NCI-H2081 treated with DMSO at 0.1 percent for 48 hours (cell line): ENCODE measurements at places on chromosomes 5 and 9.

DNA sequence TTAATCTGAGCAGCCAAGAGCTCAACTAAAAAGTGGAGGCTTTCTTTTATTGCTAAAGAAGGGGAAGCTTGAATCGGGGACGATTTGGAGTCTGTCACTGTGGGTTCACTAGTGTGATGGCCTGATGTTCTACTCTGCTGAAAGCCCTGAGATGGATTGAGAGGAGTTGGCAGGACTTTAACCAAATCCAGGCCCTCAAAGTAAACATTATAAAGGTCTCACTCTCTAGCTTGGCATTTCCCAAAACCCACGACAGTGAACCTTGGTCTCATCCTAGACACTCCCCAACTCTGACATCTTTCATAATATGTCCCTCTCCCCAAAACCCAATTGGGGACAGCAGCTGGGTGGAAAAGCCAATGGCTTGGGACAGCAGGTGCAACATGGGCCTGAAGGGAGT, 32.7 kb downstream of the TMOD1 start:
- no peak for DNase-seq

GRCh38 chr5:82422751-82423181, 144.6 kb upstream of the RPS23 start:
- no peak for DNase-seq

DNA sequence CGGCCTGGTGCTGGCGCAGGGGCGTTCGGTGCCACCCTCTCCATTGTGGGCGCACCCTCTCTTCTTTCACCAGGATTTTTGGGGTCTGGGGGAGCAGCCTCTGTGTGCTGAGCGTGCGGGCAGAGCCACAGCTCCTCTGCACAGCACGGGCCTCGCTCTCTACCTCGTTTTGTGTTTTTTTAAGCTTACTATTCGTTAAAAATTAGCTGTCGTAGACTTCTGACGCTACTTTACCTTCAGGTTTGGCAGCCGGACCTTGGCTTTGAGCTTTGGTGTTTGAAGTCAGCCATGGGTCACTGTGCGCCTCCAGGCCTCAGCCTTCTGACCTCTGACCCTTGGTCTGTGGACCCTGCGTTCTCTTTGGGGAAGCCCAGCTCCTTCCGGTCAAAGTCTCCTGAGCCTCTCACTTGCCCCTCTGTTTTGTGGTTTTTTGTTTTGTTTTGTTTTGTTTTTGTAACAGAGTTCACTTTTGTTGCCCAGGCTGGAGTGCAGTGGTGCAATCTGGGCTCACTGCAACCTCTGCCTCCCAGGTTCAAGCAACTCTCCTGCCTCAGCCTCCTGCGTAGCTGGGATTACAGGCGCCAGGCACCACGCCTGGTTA, 88.2 kb upstream of the CACNA1B start:
- no peak for DNase-seq

DNA sequence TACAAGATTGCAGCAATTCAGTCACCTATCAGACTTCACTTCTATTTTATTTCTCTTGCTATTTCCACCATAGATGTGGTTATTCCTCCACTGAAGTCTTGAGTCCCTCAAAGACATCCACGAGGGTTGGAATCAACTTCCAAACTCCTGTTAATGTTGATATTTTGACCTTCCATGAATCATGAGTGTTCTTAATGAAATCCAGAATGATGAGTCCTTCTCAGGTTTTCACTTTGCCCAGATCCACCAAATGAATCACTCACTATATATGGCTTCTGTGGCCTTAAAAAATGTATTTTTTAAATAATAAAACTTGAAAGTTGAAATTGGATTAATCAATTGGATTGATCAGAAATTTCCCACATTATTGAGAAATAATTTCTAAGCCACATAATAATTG, 1821.0 kb downstream of the EFNA5 start:
- no peak for DNase-seq

DNA sequence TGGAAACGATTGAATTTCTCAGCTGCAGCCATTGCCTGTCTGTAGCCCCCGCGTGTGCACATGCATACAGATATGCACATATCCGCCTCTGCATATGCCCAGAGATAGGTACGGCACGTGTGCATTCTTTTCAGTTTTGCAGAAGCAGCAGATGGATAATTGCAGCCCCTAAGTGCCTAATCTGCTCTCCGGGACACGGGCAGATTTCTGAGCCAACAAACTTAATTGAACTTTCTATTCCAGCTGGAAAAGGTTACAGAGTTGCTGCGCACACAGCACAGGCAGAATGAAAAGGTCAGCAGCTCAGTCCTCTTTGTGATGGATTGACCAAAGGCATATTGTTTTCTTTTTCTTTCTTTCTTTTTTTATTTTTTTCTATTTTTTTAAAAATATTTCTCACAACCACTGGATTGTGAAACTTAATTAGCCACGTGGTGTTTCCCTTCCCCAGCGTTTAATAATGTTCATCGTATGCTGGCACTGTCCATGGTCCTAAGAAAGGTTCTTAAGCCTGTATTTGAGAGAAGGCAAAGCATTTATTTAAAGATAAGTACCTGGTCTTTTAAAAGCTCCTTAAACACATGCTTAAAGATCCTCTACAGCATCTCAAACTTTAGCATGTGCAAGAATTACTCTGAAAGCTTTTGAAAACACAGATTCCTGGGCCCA, 270.2 kb upstream of the BRINP1 start:
- no peak for DNase-seq

DNA sequence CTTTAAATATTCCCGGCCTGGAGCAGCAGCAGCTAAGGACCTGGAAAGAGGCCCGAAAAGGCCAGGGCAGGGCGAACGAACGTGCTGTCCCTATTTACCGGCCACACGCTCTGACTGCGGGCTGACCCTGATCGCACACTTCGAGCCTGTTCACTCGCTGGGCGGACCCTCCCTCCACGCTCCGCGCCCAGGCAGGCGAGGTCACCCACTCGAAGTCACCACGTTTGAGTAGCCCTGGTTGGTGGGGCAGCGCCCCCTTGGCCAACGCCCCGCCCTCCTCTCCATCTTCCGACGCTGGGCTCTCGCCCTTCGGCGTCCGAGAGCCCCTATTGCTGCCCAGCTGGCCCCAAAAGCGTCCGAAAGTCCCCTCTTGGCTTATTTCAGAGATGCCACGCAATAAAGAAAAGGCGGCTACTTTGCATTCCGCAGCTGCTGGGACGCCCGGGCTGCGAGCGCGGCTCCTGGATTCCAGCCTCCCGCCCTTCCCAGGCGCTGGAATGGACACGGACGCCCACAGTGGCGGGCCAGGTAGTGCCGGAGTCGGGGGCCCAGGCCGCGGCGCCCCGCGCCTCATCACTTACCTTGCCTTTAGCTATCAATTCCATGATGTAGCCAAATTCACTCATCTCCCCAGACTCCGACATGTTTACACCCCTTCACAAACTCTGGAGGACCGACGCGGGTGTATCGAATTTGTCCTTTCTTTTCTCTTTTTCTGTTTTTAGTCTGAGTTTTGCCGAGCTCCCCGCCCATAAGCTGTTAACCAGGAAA, 9.9 kb upstream of the TRIM36 start:
- no peak for DNase-seq

DNA sequence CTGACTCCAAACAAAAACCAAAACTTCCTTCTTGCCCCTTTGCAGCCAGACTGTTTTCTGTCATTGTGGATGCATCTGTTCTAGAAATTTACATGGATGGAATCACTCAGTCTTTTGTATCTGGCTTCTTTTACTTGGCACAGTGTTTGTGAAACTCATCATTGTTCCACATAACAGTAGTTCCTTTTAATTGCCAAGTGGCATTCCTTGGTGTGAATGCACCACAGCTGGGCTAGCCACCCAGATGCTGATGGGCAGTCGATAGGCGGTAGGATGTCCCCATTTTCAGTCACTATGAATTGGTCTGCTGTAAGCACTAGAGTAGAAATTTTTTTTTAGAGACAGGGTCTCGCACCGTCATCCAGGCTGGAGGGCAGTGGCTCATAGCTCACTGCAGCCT, 6.3 kb upstream of the CLPTM1L start:
- no peak for DNase-seq

DNA sequence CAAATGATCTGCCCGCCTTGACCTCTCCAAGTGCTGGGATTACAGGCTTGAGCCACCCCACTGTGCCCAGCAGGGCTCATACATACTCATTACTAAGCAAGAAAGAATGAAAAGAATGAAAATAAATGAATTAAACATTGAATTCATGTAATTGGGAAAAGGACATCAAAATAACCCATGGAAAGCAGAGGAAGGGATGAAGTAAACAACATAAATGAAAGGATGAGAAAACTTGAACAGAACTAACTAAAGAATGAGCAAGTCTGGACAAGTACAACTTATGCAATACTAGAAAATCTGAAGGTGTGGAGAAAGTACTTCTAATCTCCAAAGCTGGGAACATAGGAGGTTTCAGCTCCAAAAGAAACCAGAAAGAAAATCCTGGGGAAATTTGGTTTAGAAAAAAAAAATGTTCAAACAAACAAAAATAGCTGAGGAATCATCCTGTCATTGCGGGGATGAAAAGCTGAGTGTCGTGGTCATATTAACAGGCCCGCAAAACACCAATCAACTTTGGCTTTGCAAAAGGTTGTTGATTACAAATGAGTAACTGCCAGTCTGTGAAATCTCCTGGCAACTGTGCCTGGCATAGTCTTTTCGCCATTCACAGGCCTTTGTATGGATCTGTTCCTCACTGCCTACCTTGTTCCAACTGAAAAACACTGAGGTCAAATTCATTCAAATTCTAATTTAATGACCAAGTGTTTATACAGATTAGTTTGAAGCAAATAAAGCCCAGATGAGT, 2.3 kb upstream of the AK3 start:
- DNase-seq = no peak

DNA sequence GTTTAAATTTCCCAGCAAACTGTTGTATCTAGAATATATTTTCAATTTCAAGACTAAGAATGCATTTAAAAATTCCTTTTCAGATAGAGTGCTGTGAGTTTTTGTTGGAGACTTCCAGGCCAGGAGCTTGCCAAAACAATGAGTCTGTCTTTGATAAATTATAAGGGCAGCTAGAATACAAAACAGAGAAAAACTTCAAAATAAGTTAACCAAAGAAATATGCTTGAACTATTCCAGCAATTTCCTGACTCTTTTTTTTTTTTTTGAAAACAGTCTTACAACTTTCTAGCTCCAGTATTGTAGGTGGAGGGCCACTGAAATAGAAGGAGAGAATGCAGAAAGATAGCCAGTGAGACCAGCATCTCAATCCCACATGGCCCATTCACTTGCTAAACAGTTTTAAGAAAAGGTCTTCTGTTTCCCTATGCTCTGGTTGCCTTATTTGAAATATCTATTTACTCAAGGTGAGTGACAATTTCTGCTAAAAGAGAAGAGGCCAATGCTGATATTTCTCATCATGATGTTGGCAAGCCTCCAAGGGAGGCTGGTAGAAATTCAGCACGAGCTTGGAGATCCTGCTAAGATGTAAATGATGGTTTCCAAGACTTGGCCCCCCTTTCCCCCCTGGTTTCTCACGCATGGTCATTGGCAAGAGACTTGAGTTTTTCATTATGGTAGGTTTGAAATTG, 103.2 kb downstream of the USP20 start:
- no peak for DNase-seq

- DNase-seq = no peak
Measured at GRCh38 chr9:98101416-98101815, 17.6 kb downstream of the TRIM14 start.

GRCh38 chr5:37005946-37006540, 129.5 kb downstream of the NIPBL start:
- no peak for DNase-seq

DNA sequence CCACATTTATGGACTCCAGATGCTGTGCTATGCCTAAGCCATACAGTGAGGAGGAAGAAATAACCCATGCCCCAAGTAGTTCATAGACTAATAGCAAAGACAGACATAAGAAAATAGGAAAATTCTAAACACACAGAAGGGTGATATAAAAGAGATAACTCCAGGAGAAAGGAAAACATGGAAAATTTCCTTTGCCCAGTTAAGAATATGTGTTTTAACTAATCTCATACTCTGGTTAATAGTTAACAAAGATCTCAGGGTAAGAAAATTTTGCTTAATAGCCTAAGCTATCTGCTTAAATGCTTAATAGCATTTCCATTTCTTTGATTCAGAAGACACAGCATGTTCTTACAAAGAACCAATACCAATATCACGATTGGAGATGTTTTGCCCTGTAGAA, 358.0 kb downstream of the MSX2 start:
- no peak for DNase-seq

DNA sequence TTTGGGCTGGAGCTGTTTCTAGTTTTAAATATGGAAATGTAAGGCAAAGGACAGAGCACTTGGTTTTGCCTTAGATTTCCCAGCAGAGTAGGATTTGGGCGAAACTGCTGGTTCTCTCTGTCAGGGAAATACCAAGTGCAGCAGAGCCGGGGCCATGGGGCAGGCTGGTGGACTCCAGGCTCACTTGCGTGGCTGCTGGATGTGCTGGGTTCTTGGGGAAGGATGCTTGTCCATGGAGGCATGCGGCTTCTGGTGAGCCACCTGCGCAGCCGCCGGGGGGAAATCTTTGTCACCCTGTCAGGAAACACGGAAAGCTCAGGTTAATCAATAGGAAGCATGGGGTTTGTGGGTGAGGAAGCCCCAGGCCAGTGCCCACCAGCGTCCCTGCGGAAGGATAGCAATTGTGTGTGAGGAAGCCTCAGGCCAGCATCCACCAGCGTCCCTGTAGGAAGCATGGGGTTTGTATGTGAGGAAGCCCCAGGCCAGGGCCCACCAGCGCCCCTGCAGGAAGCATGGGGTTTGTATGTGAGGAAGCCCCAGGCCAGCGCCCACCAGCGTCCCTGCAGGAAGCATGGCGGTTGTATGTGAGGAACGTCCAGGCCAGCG, 80.1 kb downstream of the DAP start:
- no peak for DNase-seq

- no peak for DNase-seq
Measured at GRCh38 chr5:143074414-143074996, 304.3 kb downstream of the ARHGAP26 start.

- DNase-seq = no peak
Measured at GRCh38 chr5:9042241-9042640, 503.6 kb downstream of the SEMA5A start.

GRCh38 chr5:133788121-133788520, 175.8 kb upstream of the FSTL4 start:
- no peak for DNase-seq

DNA sequence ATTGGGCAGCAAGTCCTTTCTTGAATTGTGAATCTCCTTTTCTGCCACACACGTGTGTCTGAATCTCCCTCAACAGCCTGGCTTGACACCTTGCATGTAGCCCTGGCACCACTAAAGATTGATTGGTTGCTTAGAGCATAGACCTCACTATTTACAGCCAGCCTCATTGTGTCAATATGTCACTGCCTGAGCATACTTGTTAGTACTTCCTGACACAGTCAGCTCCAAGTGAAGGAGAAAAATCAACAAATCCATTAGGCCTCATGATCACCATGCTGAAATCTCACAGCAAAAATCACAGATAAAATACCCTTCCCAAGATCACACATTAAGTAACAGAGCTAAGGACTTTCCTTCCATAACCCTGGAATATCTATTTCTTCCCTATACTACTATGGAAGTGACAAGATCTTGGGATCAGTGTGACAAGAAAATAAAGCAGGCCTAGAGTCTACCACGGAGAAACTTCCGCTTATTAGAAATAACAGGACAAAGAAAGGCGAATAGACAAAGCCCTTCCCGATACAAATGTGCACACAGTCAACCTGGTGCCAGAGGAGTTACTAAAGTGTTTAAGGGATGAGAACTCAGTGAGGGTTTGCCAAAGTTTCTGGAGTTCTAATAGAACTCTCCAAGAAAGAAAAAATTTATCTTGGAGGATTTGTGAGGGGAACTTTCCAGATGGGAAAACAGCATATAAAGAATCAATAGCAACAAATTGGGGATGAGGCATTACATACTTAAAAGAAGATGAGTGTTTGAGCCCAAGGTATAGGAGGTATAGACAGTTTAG, 5.6 kb upstream of the ARL15 start:
- no peak for DNase-seq
